ENCODE measurements at places on chromosomes 6 and 20. TPM values are rescaled to one million over a fixed set of nuclear protein-coding genes. Genes with fewer than 3 reads are reported as not detected.
A peak's percentile ranks its signal among the peaks of the same experiment; 100 is the strongest.

ZC3H12D gene
- 0.25 TPM for total RNA-seq

RBPJL gene
- not detected for total RNA-seq

MTFR2 gene
- 0.52 TPM for total RNA-seq

C6orf47 gene
- 16.9 TPM for total RNA-seq

ULBP3 gene
- 0.99 TPM for total RNA-seq

GRCh38 chr6:107840636-107841274, 16.6 kb upstream of the SCML4 start:
- H3K4me3 ChIP-seq, result no peak overlapping the region
- H3K27me3 ChIP-seq, result peaks cover 4% of the 10 kb centered on the region
- no peak overlapping the region for H3K27ac ChIP-seq
- DNase-seq, result no peak

- peak within 1 kb of the TSS; percentile 99 for H3K4me3 ChIP-seq
- H3K36me3 ChIP-seq, result no peaks in the 10 kb centered on the region
- peaks cover 36% of the 10 kb centered on the region for H3K4me1 ChIP-seq
- peak; percentile 75 for DNase-seq
Measured at GRCh38 chr20:3172933-3173609, at the start of gene LZTS3. TSS of gene LZTS3 (minus strand) at chr20:3173549. CDS start at chr20:3167163, 6,386 bp downstream.

- no peak for DNase-seq
- H3K27me3 ChIP-seq, result no peaks in the 10 kb centered on the region
- H3K27ac ChIP-seq, result no peak overlapping the region
- H3K4me1 ChIP-seq, result no peaks in the 10 kb centered on the region
- peaks cover 42% of the 10 kb centered on the region for H3K36me3 ChIP-seq
- H3K4me3 ChIP-seq, result no peak overlapping the region
Measured at GRCh38 chr6:127967708-127968107, 66.8 kb upstream of the THEMIS start.

- no peaks in the 10 kb centered on the region for H3K4me1 ChIP-seq
- no peaks in the 10 kb centered on the region for H3K27me3 ChIP-seq
- DNase-seq, result no peak
Measured at GRCh38 chr6:144548536-144548935, 263.4 kb downstream of the UTRN start.

DNA sequence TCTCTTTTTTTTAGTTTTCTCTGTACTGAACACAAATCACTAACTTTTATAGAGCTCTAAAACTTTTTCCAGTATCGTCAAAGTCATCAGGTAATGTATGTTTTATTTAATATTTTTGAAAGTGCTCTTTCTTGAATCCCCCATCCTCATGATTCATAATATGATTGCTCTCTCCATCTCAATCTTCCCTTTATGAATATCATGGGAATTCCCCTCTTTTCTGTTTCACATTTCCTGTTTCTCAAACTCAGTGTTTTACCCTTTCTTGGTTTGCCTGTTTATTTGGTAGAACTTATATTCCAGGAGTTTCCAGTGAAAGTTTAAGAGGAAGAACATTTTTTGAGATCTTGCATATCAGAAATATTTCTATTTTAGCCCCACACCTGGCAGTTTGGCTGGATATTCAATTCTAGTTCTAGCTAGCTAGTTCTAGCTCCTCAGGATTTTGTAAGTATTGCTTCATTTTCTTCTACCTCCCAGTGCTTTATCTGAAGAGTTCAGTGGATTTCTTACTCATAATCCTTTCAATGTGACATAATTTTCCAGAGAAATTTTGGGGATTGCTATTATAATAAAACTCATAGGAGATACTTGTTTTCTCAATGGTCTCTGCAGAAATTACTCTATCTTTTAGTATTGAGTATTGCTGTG, 6.1 kb upstream of the C6orf58 start:
- no peak overlapping the region for H3K4me3 ChIP-seq
- no peaks in the 10 kb centered on the region for H3K36me3 ChIP-seq
- H3K27ac ChIP-seq, result no peak overlapping the region
- DNase-seq, result no peak
- no peaks in the 10 kb centered on the region for H3K27me3 ChIP-seq

- peaks cover 3% of the 10 kb centered on the region for H3K4me1 ChIP-seq
- H3K4me3 ChIP-seq, result no peak overlapping the region
- H3K27me3 ChIP-seq, result peaks cover 19% of the 10 kb centered on the region
- no peak overlapping the region for H3K27ac ChIP-seq
- DNase-seq, result no peak
- H3K36me3 ChIP-seq, result no peaks in the 10 kb centered on the region
Measured at GRCh38 chr6:105949869-105950268, 136.3 kb upstream of the PRDM1 start.

- H3K4me3 ChIP-seq, result peak overlapping the region; percentile 75
- H3K27me3 ChIP-seq, result peaks cover 46% of the 10 kb centered on the region
- no peak for DNase-seq
- H3K27ac ChIP-seq, result peak overlapping the region; percentile 48
Measured at GRCh38 chr20:32583581-32584070, 1.5 kb downstream of the NOL4L start.

DNA sequence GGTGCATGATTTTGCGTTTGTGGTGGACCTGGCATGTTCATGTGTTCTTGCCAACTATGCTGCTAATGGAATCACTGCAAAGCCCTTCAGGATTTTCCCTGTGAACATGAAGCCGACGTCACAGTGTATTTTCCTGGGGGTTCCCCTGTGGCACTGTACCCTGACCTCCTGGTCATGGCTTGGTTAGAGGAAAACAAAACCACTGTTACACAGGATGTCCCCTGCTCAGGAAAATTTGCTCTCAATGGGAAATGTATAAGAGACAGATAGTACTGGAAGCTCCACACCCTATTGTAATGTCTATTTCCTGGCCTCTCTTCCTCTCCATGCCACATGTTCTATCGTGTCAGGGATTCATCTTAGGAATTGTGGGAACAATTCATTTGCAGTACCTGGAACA, 19.7 kb downstream of the TSHZ2 start:
- no peaks in the 10 kb centered on the region for H3K36me3 ChIP-seq
- no peak overlapping the region for H3K4me3 ChIP-seq
- H3K27ac ChIP-seq, result peak overlapping the region; percentile 43
- H3K4me1 ChIP-seq, result peaks cover 23% of the 10 kb centered on the region

- no peaks in the 10 kb centered on the region for H3K36me3 ChIP-seq
- DNase-seq, result peak; percentile 30
- H3K27me3 ChIP-seq, result peaks cover 85% of the 10 kb centered on the region
Measured at GRCh38 chr20:43925801-43926200, 11.1 kb downstream of the TOX2 start.

DNA sequence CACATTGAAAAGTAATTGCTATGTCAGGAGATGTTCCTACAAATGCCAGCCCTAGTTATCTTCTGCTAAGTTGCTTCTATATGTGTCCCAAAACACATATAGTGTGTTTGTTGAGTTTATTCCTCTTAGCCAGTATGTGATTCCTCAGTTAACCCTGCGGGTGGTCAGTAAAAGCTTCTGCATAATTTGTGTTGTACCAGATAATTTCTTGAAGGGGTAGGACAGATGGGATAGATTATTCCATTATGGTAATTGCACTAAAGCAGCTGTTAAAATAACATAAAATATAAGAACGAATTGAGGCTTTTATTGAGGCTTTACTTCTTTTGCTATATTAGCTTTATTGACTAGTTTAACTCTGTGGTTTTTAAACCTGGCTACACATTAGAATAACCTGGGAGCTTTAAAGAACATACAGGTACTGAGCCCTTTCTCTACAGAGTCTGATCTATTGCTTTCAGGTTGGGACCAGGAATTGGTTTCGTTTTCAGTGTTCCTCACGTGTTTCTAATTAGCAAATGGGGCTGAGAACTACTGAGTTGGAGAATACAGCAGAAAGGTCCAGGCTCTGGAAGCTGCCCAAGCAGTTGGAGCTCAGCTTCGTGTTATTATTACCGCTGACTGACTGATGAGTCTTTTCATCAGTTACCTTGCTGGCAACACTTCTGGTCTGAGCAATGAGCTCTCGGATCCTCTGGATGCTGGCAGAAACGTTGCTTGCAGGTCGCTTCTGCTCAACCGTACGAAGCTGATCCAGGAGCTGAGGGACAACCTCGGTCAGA, 56.9 kb downstream of the FAM229B start:
- no peak overlapping the region for H3K4me3 ChIP-seq
- peaks cover 6% of the 10 kb centered on the region for H3K4me1 ChIP-seq
- no peak overlapping the region for H3K27ac ChIP-seq
- no peaks in the 10 kb centered on the region for H3K27me3 ChIP-seq
- DNase-seq, result no peak

GRCh38 chr6:121609281-121609680, 173.8 kb downstream of the GJA1 start:
- no peak for DNase-seq
- no peaks in the 10 kb centered on the region for H3K36me3 ChIP-seq
- H3K4me1 ChIP-seq, result no peaks in the 10 kb centered on the region
- H3K4me3 ChIP-seq, result no peak overlapping the region
- H3K27ac ChIP-seq, result no peak overlapping the region

- H3K4me1 ChIP-seq, result no peaks in the 10 kb centered on the region
- no peaks in the 10 kb centered on the region for H3K36me3 ChIP-seq
- no peak overlapping the region for H3K27ac ChIP-seq
Measured at GRCh38 chr6:150266963-150267685, 101.7 kb upstream of the IYD start.

DNA sequence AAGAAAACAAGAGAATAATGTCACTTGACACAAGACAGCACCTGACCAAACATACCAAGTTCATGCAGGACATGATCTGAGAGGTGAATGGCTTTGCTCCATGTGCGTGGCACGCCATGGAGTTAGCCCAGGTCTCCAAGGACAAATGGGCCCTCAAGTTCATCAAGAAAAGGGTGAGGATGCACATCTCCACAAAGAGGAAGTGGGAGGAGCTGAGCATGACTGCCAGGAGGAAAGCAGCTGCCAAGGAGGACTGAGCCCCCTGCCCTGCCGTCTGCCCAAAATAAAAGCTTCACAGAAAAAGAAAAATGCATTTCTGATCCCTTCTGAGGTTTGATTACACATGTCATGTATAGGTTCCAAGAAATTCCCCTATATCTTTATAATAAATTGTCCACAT, 82.0 kb upstream of the TSHZ2 start:
- H3K36me3 ChIP-seq, result no peaks in the 10 kb centered on the region
- no peak for DNase-seq
- no peaks in the 10 kb centered on the region for H3K4me1 ChIP-seq
- H3K4me3 ChIP-seq, result no peak overlapping the region
- H3K27me3 ChIP-seq, result no peaks in the 10 kb centered on the region

DNA sequence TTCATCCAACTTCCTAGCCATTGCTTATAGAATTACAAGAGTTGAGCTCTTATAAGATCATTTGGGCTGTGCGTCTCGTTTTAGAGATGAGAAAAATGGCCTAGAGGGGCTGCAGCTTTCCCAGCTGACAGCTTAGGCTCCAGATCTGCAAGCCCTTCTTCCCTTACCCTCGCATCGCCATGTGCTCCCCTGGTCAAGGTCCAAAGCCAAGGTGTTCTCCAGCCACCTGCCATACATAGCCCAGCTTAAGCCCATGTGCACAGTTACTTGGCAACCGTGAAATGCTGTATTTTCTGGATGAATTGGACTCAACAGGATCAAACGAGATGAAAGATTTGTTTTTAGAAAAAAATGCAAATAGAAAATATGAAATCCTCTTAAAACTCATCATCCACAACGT, 7.9 kb downstream of the MAP3K4 start:
- no peaks in the 10 kb centered on the region for H3K27me3 ChIP-seq
- no peaks in the 10 kb centered on the region for H3K36me3 ChIP-seq
- H3K4me1 ChIP-seq, result peaks cover 93% of the 10 kb centered on the region
- DNase-seq, result no peak

DNA sequence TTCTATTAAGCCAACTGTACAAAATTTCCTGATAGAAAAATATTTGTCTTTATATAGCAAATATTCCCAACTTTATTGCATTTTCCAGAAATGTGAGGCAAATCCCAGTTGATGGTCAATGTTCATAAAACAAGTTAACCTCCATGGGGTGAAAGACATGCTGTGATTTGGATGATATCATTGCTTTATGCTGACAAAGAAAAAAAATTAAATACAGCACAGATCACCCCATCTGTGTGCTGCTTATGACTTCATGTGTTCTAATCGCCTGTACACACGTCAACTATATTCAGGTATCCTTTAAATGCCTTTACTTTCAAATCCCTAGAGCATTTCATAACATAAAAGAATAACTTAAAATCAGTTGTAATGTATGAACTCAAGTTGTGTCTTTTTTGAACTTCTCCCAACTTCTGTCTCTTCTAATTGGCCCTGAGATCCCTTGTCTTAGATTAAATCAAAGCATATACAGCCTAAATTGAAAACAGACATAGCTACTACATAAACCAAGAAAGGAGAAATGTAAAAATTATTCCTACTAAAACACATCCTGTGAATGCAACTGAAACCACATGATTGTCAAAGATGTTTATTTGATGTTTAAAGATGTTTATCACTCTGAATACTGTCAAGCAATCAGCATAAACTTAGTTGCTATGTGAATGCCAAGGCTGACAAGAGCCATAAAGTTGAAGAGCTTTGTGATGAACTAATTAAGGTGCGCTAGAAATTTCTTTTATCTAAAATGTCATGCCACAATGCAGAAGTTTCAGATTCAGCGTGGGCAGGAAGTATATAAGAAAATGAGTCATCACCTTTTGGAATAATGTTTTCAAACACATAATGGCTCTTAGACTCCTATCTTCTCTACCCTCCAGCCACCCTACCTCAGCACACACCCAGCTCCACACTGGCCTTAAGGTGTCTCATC, 68.7 kb downstream of the FILIP1 start:
- no peak overlapping the region for H3K4me3 ChIP-seq
- peak overlapping the region; percentile 2 for H3K27ac ChIP-seq
- no peaks in the 10 kb centered on the region for H3K27me3 ChIP-seq
- H3K4me1 ChIP-seq, result peaks cover 98% of the 10 kb centered on the region
- H3K36me3 ChIP-seq, result no peaks in the 10 kb centered on the region
- no peak for DNase-seq

DNA sequence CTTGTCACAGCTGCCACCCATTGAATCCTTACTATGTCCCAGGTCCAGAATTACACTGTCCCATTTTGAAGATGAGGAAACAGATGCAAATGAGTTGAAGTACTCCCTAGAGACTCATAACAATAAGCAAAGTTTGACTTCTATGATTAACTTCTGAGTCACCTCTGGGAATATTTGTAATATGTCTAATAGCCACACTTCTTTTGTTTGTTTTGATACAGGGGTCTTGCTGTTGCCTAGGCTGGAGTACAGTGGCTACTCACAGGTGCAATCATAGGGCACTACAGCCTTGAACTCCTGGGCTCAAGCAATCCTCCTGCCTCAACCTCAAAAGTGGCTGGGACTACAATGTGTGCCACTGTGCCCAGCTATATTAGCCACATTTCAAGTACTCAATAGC, 11.4 kb upstream of the SOX12 start:
- DNase-seq, result no peak
- no peaks in the 10 kb centered on the region for H3K36me3 ChIP-seq
- no peaks in the 10 kb centered on the region for H3K27me3 ChIP-seq

DNA sequence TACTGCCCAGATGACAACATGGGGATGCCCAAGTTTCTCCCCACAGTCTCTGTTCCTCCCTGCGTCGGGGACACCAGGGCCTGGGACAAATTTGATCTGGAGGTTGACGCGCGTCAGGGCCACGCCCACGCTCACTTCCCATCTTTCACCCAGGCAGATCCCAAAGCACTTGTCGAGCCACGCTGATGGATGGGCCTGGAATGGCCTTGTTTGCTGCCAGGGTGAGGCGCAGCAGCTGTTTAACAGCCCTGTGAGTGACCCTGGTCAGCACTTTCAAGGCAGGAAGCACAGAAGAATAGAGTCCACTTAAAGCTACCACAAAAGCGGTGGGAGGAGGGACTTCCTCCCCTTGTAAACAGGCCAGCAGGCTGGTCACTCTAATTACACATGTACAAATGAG, 324.7 kb upstream of the JARID2 start:
- no peak overlapping the region for H3K4me3 ChIP-seq
- DNase-seq, result peak; percentile 69
- H3K27me3 ChIP-seq, result no peaks in the 10 kb centered on the region
- H3K27ac ChIP-seq, result peak overlapping the region; percentile 51
- no peaks in the 10 kb centered on the region for H3K36me3 ChIP-seq
